ENCODE measurements at places on chromosomes 2 and 18.

GRCh38 chr2:16660114-16660513 is 5.5 kb downstream of the CYRIA start:
- no peak for DNase-seq

DNA sequence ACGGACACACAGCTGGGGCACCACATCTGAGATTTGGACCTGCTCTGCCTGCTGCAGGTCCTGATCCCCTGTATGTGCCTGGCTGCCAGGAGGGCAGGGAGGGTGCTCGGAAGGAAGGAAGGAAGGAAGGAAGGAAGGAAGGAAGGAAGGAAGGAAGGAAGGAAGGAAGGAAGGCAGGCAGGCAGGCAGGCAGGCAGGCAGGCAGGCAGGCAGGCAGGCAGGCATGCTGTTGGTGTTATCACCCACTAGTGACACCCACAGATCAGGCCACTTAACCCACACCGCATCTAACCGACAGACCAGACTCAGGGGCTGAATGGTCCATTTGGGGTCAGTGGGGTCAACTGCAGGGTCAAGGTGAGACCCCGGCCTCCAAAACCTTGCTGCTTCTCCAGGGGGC is 5.8 kb downstream of the KLHL30 start:
- no peak for DNase-seq

GRCh38 chr2:100643467-100643866 is 80.7 kb downstream of the PDCL3 start:
- DNase-seq, result no peak

DNA sequence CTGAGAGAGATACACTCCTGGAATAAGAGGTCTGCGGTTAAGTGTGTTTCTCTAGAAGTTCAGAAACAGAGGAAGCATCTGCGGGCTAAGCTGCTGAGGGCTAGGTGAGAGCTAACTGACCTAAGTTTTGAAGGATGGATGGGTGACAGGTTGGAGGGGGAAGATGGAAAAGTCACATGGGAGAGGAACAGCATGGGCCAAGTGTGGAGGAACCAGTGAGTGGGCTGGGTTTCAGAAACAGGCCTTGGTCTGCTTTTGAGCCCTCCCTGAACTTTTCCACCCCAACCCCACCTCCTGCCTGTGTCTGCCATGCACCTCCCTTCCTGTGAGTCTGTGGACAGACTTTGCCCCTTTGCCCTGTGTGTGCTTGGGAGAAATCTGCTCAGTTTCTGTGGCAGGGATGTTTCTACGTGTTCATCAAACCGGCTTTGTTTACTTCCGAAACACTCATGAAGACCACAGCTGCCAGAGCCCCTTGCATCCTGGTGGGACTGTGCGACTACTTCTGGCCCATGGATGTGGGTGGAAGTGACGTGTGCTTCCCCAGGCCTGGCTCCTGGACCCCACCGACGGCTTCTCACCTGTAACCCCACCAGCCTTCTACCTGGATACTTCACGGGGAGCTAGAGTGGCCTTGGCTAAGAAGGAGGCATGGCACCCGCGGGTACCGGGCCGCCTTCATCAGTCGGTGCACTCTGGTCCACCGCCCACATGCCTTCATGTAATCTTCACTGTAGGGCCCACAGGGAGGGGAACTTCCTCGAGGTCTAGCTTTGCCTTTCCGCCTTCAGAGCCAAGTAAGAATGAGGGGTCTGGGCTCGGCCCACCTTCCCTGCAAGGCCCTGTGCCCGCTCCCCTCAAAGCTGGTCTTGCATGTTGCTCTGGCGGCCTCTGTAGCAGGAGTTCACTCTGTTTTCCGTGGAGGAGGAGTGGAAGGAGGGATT is 1.4 kb upstream of the HPCAL1 start:
- no peak for DNase-seq
